Epithelial cell of prostate (primary cell): ENCODE measurements at places on chromosomes 2 and 18.

DNA sequence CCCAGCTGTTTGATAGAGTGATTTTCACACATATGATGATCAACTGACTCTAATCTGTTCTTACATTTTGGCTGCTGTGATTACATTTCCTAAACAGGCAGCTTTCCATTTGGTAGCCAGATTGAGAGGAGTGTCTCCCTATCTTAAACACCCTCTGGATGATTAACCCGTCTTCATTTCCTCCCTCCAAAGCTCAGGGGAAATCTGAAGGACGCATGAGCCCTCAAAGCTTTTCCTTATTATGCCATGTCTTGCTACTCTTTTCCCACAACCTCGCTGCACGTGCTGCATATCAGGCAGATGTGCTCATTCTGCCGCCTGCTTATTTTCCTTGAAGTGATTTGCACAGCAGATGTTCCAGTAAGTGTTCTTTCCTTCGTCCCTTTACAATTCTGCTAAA lies 837.4 kb downstream of the LRRTM4 start:
- no peak for DNase-seq

- no peak for DNase-seq
These were observed 135.0 kb downstream of the B3GNT2 start for GRCh38 chr2:62330959-62331358.

GRCh38 chr2:71498261-71498701 lies 44.9 kb downstream of the DYSF start:
- DNase-seq = peak; percentile 96

DNA sequence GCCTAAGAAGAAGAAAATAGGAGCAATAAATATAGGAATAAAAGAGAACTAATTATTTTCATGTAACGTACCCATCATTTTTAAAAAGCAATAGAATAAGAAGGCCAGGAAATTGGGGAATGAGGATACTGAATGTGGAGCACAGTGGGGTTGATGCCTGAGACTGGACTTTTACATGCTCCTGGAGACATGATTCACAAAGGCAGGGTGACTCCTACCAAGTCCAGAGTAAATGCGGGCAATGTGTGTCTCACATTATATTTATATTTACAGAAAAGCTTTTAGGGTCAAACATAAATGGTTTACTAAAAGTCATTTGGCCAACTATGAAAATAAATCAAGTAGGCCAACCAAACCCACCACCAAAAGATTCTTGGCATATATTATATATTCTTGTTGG lies 87.9 kb upstream of the COL5A2 start:
- no peak for DNase-seq

DNA sequence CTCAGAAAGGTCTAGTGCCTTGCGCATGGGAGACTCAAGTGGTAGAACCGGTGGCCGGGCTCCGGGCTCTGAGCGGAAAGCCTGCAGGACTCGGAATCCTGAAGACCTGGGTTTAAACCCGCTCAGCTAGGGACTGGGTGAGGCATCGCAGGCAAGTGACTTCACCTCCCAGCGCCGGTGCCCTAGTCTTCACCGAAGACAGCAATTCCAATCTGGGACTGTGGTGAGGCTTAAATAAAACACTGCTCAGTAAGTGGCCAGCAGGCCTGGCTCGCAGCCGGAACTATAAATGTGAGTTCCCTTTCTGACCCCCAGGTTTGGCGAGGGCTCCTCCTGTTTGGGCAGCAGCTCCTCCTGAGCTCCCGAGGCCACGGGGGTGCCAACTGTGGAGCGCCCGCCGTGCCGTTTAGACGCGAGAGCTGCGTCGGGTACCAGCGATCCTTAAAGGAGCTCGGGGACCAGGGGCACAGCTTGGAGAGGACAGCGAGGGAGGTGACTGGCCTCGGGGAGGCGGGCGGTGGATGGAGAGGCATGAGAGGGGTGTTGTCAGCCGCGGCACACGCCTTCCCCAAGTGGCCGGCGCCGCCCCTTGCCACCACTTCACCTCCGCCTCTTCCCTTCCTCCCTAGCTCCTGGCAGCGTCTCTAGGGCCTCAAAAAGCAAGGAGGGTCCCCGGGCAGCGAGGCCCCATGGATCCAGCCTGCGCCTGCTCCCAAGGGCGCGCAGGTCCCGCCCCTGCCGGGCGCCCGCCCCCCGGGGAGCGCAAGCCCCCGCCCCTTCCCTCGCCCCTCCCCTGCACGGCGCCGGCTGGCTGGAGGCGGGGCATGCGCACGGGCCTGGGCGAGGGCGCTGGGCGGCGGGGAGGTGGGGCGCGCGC lies 757 bp upstream of the MTCL1 start:
- DNase-seq = no peak

- DNase-seq = no peak
These were observed 38.0 kb downstream of the KCTD1 start for GRCh38 chr18:26510337-26510736.

- DNase-seq = no peak
These were observed 7.6 kb upstream of the TMEM185B start for GRCh38 chr2:120230515-120231471.

DNA sequence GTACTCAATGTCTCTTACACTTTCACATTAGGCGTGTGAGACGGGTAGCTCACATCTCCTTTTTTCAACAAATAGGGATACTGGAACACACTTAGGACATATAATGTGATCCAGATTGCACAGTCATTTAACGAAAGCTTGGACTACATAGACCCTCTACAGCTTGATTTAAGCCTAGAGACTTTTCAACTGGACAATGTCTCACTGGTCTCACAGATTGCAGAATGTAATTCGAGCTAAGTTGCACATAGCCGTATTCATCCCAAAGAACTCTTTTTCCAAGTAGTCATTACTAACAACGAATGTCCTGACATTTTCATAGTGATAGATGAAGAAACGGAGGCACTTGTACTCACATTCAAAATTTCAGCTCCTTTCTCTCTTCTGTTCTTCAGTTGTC lies 612.1 kb downstream of the ZEB2 start:
- no peak for DNase-seq

DNA sequence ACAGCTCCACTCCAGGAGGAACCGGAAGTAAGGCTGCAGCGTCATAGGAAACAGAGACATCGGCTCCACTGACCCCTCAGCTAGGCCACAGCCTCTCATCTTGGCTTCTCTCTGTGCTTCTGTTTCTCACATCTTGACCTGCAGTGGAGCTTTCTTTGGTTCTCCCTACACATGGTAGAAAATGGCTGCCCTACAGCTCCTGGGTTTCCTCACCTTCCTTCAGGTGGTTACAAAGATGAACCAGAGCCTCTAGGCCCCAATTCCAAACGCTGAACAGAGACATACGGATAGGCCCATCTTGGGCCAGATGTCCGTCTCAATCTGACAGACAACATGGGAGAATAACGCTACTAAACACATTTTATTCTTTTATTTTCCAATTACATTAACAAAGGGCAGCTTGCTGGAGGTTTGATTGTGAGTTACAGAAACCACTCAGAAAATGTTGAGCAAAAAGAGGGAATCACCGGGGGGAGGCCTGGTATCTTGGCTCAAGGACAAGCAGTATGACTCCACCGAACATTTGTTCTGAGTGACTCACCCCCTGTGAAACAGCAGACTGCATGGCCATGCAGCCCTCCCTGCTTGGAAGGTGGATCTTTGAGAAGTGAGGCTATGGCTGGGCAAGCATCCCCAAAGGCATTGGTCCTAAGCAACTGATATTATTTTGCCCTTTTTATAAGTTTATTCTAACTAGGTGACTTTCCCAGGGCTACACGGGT lies 303.5 kb downstream of the CDCA7 start:
- DNase-seq = no peak

DNA sequence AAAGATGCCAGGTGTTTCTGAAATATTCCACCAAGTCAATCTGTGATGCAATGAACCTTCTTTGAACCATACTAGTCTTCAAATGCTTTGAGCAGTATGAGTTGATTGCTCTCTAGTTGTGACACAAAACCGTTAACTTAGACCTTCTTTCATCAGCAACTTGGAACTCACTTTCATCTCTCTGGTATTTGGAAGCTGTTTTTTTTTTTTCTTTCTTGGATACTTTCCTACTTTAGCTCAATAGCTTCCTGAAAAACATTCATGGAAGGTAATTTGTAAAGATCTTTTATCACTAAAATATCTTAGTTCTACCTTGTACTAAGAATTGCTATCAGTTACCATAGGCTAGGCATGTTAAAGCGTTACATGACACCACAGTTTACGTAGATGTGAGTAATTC lies 1071.9 kb upstream of the CHAC2 start:
- no peak for DNase-seq

DNA sequence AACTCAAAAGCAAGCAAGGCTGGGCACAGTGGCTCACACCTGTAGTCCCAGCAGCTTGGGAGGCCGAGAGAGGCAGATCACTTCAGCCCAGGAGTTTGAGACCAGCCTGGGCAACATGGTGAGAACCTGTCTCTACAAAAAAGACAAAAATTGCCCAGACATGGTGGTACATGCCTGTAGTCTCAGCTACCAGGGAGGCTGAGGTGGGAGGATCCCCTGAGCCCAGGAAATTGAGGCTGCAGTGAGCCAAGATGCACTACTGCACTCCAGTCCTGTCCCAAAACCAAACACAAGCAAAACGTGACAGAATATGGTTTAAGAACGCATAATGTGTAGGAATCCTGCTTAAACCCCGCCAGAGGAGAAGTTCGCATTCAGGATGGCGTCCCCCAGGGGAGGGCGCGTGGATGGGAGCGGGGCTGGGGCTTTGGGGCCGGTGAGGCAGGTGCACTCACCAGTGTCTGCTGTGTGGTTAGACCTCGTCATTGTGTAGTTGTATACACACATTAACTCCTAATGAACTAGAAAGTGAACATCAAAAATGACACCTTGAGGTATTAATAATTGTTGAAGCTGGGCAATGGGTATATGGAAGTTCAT lies 5.4 kb downstream of the COLEC11 start:
- DNase-seq = no peak

GRCh38 chr2:74481961-74482800 lies 617 bp downstream of the CCDC142 start:
- no peak for DNase-seq

DNA sequence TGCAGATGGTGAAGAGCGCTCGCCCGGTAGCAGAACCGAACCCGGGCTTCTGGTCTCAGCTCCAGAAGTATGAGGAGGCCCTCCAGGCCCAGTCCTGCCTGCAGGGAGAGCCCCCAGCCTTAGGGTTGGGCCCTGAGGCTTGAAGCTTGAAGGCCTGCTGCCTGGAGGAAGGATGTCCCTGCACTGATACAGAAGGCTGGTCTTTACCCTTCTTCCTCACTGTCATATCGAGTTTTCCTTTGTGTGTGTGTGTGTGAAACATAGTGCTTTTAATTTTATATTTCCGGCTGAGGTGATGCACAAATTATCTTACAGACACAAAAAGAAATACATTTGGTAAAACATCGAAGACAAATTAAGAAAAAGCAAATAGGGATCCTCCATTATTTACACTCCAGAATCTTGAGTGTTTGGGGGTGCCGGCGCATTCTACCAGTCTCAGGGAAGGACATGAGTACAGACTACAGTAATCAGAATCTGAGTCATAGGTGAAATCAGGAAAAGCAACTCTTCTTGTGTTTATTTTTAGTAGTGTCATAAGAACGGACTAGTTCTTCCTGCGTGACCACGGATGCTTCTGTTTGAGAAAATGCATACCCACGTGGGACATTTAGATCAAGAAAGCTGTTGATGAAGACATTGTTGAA lies 1.3 kb downstream of the DUSP28 start:
- peak; percentile 73 for DNase-seq

DNA sequence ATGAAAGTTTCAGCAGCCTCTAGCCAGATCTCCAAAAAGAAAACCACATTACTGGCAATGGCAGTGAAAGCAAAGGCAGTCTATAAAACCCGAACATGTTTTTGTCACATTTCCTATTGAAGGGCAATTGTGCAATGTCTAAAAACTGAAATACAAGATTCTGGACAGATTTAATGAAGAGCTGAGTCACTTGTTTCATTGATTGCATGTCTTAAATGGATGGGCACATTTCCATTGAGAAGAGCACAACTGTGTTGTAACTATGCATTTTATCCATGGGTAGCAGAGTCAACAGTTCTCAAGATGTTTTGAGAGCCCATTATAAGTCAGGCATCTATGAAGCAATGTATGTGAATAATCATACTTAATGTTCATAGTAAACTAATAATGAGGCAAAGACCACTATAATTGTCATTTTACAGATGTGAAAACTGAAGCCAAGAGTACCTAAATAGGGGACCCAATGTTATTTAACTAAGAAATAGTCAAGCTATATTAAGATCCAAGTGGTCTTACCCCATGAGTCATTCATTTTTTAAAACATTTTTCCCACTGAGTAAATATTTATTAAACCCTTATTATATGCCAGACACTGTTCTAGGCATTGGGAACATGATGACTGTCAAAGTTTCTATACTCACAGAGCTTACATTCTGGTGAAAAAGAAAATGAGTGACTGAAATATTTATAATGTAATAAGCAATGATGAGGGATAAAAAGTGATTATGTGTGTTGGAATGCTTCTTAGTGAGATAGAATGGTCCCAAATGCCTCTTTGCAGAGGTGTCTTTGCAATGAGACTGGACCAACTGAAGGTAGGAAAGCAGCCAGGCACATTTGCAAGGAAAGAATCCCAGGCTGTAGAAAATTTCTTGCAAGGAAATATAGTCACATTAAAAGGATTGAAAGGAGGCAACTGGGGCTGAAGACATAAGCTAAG lies 818.9 kb upstream of the ACVR2A start:
- no peak for DNase-seq

DNA sequence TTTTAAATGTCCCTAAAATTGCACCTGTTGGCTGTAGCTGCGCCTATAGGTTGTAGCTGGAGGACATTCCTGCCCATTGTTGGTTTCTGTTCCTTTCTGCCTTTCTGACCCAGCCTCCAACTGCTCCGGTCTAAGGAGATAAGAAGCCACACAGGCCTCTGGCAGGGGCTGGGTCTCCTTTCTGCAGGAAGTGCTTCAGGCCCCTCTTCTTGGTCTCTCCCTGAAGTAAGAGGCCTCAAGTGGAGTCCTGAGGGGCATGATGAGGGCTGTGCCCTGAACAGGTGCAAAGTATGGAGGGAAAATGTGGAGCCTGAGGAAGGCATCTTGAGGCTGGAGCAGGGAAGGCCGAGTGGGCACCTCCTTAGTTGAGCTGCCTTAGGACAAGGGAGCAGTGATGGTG lies 10.4 kb upstream of the SFTPB start:
- DNase-seq = no peak

DNA sequence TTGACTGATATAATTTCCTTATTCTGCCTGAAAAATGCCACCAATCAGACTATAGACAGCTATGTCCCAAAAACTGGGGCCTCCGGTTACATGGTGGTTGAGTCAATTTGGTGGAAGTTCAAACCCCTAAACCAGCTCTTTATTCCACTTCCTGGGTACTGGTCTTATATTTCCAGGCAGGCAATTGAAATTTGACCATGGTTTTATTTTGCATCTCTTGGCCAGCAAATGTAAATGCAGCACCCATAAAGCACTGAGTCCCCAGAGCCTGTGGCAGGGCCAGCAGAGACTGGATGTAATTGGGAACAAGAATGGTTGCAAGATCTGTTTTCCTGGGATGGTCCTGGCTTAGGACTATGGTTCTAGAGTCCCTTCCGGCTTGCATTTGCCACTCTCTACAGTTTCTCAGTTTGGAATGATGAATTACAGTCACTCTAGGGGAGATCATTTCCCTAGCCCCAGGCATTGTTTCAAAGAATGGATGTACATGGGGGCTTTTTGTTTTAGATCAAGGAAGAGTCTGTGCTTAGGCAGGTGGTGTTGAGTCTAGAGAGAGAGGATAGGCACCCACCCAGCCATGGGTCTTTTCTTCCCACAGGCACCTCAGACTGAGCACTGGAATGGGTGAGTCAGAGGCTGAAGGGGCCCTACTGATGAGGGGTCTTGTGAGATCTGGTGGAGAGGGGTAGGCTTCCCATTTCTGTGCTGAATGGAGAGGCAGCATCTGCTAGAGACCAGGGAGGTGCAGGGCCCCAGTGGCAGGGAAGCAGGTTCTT lies 108.4 kb upstream of the CDC42EP3 start:
- no peak for DNase-seq
